Effector memory CD8-positive, alpha-beta T cell (primary cell): ENCODE measurements at places on chromosomes 16 and 17.

- DNase-seq, result no peak
Measured at GRCh38 chr16:3637371-3637923, 17.0 kb upstream of the DNASE1 start.

DNA sequence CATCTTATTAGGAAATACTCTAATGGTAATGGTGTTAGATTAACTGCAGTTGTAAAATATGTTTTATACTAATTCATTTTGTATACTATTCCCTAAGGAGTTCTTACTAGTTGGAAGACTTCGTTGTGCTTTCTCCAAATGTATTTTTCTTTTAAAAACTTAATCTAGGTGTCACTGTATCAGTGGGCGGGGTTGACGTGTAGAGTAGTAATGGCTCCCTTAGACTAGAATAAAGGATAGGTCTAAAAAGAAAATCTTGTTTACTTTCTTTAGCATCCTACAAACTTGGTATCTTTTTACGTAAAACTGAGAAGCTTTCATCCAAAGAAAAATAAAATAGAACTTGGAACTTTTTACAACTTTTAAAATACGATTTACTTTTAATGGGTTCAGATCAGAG, 55.0 kb upstream of the MRC2 start:
- DNase-seq, result no peak

DNA sequence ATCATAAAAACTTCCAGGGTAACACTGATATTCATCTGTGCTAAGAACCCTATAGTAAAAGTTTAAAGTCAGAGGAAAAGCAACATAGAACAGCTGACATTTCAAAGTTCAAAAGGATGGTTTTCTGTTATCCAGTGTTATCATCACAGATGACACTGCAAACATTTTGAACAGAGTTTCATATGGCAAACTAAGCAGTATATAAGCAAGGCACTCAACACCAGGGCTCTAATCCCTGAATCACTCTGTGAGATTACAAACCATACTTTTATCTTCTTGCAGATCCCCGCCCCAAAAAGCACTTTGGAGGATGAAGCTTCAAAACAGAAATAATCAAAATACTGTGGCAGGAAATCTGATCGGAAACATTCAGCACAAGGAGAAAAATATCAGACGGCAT, 508.2 kb upstream of the KIF2B start:
- no peak for DNase-seq

DNA sequence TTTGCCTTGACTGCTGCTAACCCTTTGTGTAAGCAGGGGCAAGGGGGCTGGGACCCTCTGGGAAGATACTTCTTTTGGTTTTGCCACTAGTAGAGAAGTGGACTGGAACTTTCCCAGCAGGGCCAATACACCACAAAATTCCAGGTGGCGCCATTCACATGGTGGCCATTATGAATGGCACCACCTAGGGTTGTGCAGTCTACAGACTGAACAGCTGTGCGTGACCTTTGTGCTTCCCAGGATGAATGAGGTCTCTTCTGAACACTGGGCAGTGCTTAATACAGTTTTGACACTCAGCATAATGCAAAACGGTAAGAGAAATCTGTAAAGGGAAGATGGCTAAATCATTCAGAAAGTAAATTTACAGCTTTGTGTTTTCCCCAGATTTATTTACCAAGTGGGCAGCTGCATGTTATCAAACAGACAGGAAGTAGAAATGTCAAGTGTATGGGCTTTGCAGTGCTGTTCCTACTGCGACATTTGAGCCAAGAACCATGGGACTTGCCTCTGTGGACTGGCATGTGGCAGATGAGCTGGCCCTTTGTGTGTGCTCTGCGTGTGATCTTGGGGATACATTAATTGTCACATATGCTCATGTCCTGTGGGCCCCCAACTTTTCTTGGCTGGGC, 9.2 kb downstream of the SYT17 start:
- no peak for DNase-seq

DNA sequence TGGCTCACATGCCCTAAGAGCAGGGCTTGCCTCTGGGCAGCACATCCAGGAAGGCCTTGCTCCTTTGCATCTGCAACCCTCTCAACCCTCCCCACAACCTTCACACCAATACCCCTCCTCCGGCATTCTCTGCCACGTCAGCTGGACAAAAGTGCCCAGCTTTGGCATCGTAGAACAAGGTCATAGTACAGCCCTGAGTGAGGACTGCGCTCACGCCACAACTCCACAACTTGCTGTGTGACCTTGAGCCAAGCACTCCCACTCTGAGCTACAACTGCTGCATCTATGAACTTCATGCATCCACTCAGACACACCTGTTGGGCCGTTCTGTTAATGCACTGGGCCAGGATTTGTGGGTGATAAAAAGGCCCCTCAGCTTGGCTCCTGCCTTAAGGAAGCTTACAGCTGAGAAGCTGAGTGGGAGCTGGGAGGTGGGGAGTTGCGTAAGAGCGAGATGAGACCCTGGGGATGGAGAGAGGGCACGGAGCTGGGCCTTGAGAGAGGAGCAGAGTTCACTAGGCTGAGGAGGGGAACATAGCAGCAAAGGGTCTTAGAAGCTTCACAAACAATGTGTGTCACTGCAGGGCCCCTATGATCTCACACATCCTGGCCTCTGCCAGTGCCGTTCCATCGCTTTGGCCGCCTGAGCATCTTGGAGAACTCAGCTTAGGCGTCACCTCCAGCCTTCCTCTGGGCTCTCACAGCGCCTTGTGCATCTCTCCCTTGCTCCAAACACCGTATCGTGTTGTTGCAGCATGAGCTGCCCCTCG, 8.6 kb upstream of the MRC2 start:
- no peak for DNase-seq

GRCh38 chr17:67160791-67161190, 84.2 kb downstream of the HELZ start:
- no peak for DNase-seq

- DNase-seq, result no peak
Measured at GRCh38 chr17:51419476-51419875, 159.1 kb downstream of the UTP18 start.

- no peak for DNase-seq
Measured at GRCh38 chr16:67389911-67390815, 3.1 kb downstream of the TPPP3 start.

GRCh38 chr17:17853811-17854447, 17.1 kb upstream of the SREBF1 start:
- no peak for DNase-seq

GRCh38 chr17:41519501-41520224, 973 bp upstream of the KRT15 start:
- no peak for DNase-seq

DNA sequence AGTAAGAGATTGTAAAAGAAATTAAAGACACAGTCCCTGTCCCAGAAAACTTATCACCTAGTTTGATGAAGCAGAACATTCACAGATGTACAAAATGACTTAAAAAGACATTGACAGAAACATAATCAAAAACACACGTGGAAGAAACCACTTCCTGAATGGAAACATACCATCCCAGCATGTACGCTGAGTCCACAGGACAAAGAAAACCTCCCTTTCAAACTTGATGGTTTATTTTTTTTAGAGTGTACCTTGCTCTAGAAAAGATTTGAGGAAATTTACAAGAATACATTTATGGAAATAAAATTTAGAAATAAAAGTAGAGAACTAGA, 140.9 kb downstream of the PMP22 start:
- no peak for DNase-seq

DNA sequence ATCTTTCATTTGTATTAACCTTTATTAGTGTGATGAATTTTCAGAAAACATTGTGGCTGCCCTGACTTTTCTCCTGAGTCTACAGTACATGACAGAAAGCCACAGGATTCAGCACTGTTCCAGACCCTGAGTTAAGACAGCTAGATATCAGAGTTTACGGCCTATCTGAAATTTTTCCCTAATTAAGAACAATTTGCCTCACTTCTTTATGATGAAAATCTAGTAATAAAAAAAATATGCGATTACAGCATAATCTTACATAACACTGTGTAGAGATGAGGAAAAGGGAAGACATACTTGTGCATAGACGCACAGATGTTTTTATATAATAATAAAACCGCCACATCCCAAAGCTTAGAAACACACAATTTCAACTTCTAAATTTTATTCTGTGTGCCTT, 7.3 kb downstream of the SPOP start:
- DNase-seq, result no peak

GRCh38 chr16:14215941-14216340, 144.8 kb downstream of the MRTFB start:
- DNase-seq, result no peak

- DNase-seq, result no peak
Measured at GRCh38 chr17:67707442-67707841, 10.3 kb upstream of the NOL11 start.

GRCh38 chr17:7004398-7005253, 7.8 kb upstream of the RNASEK start:
- DNase-seq, result peak; percentile 64

- no peak for DNase-seq
Measured at GRCh38 chr16:64278196-64278595, 843.7 kb downstream of the CDH11 start.

- DNase-seq, result no peak
Measured at GRCh38 chr16:57349212-57350031, 9.2 kb upstream of the CCL22 start.

DNA sequence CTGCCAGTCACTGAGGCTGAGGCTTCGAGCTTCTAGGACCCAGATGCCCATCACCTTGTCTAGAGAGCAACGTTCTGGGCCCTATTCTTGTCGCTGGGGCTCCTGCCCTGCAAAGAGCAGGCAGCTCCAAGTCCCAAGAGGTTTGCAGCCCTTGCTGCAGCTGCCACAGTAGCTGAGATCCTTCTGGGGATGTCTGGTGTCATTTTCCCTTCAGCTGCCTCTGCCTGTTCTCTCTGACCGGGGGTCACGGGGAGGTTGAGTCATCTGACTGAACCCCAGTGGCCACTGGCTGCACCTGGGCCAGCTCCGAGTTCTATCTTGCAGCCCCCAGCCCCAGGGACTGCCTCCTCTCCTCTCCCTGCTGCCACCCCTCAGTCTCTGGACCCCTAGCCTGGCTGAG, 4.9 kb downstream of the WSCD1 start:
- DNase-seq, result no peak

DNA sequence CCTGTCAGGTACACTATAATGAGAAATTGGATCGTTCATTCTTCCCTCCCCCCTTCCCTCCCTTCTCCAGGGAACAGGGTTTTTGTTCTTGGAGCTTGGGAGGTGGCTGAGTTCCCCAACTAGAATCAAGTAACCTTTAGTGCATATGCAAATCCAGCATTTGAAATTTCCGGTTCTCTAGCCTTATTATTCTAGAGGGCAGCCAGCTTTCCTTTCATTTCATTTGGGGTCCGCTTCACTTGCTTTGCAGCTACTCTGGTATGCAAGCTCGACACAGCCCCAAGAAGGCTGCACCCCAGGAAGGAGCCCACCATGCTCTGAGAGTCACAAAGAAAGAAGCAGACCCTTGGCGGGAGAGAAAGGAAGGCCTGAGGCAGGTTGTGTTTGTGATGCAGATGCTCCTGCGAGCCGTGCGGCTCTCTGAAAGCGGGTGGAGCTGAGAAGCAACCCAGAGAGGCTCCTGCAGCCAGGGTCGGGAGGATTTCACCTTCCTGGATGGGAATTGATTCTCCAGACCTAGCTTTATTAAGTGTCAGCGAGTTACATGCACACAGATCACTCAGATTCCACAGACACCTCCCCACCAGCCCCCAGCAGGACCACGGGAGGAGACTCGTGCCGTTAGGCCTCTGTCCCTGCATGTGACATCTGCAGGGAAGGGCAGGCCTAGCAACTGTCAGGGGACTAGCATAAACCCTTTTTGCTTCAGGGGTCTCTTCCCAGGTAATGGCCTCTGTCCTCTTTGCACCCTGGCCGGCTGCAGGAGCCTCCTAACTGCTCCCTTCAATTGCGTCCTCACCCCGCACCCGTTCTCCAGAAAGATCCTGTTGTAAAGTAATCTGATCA, 34.5 kb downstream of the PMM2 start:
- no peak for DNase-seq

- DNase-seq, result no peak
Measured at GRCh38 chr16:25390761-25391160, 133.1 kb upstream of the ZKSCAN2 start.

DNA sequence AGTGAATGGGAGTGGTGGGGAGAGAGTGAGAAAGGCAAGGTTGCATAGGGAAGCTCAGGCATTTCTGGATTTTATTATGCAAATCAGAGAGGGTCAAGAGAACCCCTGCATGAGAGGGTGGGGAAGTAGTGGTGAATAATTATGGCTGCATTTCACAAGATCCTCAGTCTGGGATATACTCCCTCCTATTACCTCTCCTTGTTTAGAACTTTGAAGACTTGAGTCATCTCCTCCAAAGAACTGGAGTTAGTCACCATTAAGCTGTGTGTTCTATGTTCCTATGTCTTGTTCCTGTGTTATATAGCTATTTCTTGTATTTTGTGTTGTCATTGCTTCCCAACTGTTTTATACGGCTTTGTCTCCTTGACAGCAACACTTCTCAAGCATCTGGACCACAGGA, 18.4 kb downstream of the SOX9 start:
- DNase-seq, result no peak

DNA sequence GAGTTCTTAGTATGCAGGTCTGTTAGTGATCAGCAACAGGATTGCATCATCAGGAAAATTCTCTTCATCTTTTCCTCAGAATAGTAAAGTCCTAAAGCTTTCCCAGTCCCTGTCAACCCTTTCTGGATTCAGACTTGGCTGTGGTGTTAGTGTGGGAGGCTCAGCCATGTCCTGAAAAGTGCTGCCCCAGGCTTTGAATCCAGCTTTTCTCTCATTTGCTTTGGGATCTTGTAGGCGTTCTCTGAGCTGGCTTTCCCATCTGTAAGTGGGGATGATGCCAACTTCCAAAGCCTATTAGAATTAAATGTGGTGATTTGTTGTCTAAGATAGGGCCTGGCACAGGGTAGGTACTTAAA, 3.0 kb downstream of the ALKBH5 start:
- no peak for DNase-seq

- no peak for DNase-seq
Measured at GRCh38 chr17:8696906-8697305, 47.7 kb downstream of the CCDC42 start.

GRCh38 chr17:64053101-64053500, 32.7 kb upstream of the ICAM2 start:
- no peak for DNase-seq

GRCh38 chr17:18916816-18917500, 35.0 kb upstream of the SLC5A10 start:
- no peak for DNase-seq

DNA sequence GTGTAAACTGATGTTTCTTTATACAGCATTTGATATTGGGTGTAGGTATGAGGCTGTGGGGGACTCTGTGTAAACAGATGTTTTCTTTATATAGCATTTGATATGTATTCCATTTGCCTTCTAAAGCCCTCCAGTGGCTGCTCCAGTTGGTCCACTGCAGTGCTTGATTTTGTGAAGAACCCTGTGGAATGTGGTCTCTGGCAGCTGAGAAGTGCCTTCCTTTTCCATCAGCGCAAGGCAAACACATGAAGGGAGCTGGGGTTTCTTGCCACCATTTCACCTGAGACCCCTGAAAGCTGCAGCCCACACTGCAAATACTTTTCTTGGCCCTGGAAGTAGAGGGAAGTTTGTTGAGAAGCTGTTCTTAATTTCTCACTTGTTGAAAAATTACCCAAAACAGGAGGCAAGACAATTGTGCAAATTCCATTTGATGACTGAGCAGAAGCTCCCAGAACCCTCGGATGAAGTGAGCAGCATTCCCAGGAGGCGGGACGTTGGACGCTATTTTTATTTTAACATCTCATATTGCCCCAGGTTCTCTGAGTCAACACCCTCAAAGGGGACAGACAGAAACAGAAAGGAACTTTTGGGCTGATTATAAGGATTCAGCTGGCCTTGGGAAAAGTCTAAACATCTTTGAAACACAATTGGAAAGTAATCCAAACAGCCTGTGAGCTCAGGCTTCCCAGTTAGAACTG, 158.5 kb upstream of the RPH3AL start:
- no peak for DNase-seq
